ENCODE measurements at places on chromosomes 2 and 18.

DNA sequence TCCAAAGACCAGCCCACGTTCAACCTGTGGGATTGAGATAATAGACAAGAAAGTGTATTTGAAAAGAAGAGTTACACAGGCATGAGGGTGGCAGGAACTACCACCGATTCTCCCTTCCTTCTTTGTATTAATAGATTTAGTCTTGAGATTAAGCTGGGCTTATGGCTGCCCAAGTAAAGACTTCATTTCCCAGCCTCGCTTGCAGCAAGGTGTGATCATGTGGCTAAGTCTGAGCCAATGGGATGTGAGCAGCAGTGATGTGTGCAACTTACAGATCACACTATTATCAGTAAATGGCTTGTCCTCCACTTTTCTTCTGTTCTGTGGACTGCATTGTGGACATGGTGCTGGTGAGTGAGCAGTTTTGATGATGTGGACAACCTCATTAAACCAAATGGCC, 101.7 kb downstream of the POLR1A start:
- ATAC-seq = no peak

GRCh38 chr18:45788861-45789260, 36.6 kb upstream of the SIGLEC15 start:
- no peak for ATAC-seq

- ATAC-seq = no peak
Observed at GRCh38 chr2:120444691-120445240, 98.8 kb downstream of the INHBB start.

DNA sequence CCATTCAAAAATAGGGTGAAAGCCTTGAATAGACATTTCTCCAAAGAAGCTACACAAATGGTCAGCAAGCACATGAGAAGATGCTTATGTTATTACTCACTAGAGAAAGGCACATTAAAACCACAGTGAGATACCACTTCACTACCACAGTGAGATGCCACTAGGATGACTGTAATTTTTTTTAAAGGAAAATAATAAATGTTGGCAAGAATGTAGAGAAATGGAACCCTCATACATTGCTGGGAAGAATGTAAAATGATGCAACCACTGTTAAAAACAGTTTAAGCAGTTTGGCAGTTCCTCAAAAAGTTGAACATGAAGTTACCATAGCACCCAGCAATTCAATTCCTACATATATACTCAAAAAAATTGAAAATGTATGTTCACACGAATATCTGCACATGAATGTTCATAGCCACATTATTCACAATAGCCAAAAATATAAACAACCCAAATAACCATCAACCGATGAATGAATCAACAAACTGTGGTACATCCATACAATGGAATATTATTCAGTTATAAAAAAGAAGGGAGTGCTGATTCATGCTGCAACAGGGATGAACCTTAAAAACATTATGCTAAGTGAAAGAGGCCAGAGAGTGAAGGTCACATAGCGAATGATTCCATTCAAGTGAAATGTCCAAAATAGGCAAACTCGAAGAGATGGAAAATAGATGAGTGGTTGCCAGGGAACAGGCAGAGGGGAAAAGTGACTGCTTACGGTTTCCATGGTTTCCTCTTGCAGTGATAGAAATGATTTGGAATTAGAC, 156.2 kb upstream of the NDUFV2 start:
- no peak for ATAC-seq

DNA sequence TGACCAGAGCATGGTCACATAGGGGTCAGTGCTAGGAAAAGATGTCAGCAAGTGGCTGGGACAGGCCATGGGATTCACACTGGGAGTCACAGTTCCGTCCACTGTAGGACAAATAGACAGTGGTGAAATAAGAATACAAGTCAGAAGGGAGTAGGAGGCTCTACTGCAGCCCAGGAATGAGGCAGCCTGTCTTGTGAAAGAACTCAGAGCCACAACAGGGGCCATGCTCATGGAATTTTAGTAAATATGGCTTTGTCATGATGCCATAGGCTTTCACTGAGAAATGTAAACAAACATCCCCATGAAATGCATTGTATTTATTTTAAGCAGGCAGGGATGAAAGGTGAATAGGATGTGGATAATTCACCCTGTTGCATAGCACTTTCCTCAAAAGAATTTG, 504.3 kb downstream of the SOX11 start:
- no peak for ATAC-seq

DNA sequence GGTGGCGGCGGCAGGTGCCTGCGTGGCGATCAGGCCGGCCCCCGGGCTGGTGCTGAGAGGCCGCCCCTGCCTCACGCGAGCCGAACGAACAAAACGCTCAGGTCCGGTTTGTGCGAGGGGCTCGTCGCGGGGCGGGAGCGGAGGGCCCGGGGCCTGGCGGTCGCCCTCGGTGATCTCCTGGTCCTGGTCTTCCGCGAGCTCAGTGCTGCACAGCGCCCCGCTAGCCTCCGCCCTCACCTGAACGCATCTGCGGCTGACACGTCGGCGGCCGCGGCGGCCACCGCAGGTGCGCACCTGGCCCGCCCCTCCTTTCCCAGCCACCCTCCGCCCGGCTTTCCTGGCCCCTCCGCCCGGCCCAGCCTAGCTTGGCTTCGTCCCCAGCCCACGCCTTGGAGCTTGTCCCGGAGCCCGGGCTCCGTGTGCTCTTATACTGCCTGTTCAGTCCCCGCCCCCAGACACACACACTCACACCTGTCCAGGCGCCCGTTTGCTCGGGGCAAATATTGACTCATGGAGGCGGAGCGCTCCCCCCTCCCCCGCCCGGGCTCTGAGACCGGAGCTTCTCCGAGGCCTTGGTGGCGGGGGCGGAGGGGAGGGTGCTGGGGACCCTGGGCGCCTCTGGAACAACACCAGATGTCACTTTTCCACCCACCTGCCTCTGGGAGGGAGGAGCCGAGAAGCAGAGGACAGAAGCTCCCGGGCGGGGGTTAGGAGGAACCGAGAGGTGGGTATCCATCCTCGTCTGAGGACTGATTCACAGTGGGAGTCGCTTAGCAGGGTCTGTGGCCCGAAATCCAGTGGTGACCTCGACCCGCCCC, 8.6 kb upstream of the CRYBA2 start:
- peak; percentile 83 for ATAC-seq

DNA sequence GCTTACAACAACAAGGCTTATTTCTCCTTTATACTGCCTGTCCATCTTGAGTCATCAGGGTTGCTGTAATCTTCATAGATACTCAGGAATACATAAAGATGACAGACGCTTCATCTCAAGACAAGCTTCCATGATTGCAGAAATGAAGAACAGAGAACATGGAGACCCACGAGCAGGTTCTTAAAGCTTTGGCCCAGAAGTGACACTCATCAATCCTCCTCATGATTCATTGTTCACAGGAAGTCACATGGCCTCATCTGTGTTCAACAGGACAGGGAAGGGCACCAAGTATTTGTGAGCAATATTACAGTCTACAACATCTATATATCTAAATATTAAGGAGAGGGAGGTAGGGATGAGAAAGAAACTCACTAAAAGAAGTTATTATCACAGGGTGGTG, 36.5 kb upstream of the PGAP1 start:
- peak; percentile 41 for ATAC-seq

DNA sequence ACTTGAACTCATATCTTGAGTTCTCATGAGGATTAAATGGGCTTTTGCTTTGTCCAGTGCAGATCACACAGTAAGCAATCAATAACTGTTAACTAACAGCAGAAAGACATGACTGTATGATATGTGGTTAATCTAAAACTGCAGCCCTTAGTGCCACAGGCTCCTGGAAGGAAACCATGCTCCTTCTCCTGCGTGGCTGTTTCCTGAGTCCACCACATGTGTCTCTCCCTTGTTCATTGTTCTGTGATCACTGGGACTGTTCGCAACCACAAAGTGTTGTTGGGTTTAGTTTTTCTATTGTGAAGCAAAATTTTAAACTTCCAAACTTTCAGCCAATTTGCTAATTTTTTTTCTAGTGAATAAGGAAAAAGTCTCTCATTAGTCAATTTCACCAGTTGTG, 130.9 kb upstream of the PTPRM start:
- ATAC-seq = no peak

DNA sequence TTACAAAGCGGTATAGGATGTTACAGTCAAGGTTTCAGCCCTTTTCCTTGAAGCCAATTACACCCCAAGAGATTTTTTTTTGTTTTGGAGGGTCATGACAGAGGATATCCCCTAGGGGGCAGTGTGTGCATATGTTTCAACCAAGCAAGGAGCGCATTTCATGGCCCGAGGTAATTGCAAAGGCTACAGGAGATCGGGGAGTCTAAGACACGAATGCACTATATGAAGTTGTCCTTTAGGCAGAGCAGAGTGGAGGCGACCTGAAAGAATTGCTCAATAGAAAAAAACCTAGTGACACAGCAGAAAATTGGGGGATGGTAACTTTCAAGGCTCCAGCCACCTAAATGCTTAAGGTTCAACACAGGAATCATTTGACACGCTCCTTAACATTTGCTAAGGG, 219.8 kb upstream of the PARD3B start:
- ATAC-seq = peak; percentile 80

DNA sequence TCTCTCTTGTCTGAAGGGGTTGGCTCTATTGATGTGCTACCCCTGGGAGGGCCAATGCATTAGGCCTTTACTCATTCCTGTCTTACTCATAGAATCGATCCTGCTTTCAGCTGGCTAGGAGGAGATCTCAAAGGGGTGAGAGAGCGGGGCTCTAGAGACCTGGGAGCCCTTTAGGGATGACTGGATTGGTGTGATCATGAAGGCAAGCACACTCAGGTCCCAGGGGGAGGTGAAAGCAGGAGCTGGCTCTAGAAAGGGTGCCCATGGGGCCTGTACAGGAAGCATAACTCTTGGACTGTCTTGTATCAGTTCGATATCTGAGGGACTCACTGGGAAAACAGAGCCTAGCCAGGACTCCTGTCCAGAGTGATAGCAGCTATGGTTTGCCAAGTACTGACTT, 47.8 kb downstream of the INPP4A start:
- ATAC-seq = no peak

GRCh38 chr2:51251356-51251755, 219.4 kb upstream of the NRXN1 start:
- no peak for ATAC-seq

DNA sequence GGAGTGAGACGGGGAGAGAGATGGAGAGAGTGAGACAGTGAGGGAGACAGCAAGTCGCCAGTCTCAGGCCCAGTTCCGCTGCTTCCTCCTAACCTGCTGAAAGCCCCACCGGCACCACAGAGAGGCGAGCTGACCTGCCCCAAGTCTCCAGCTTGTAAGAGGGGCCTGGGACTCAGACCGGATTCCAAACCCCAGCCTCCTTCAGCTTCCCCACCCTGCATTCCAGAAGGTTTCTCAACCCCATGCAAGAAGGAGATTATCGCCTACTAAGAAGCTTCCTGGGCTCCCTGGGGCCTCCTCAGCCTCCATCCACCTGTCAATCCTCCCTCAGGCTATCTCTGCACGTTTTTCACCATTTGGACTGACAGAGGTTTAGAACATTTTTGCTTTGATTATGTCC, 173.1 kb upstream of the RAB6C start:
- ATAC-seq = no peak

DNA sequence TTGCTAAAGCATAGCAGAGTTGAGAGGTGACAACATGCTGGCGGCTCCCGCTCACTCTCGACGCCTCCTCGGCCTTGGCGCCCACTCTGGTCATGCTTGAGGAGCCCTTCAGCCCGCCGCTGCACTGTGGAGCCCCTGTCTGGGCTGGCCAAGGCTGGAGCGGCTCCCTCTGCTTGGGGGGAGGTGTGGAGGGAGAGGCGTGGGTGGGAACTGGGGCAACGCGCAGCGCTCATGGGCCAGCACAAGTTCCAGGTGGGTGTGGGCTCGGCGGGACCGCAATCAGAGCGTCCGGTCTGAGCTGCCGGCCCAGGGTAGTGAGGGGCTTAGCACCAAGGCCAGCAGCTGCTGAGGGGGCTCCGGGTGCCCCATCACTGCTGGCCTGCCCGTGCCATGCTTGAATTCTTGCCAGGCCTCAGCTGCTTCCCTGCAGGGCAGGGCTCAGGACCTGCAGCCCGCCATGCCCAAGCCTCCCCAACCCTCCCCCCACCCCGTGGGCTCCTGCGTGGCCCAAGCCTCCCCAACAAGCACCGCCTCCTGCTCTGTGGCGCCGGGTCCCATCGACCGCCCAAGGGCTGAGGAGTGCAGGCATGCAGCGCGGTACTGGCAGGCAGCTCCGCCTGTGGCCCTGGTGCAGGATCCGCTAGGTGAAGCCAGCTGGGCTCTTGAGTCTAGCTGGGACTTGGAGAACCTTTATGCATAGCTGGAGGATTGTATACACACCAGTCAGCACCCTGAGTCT, 2052.8 kb upstream of the CELF4 start:
- no peak for ATAC-seq

- no peak for ATAC-seq
Observed at GRCh38 chr18:38307914-38308313, 742.3 kb upstream of the CELF4 start.

DNA sequence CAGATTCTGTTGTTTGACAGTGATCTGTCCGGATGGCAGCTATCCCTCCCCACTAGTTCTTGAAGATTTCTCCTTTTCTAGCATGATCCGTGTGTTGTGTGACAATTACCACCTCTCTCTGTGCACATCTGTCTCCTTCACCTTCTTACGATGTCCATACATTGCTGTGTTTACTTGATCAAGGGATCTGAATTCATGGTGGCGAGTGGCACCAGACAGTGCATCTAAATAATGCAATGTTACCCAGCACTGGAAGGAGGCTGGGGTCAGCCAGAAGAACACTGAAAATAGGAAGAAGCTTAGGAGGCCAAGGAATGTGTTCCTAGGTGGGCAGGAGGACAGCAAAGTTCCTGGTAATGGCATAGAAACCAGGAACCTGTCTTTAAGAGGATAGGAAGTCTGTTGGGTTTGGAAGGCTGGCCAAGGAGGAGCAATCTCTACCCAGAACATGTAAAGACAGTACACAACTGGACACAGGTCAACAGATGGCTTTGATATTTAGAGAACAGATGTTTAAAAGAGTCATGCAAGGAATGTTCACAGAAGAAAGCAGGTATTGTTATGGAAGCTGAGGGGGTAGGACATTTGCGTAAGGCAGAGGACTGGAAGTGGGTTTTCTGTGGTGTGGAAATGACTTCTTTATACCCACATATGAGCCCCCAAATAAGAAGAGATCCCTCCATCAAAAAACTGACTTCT, 126.4 kb downstream of the HRH4 start:
- no peak for ATAC-seq

GRCh38 chr18:45441110-45441847, 174.0 kb upstream of the SLC14A2 start:
- ATAC-seq = peak; percentile 57

GRCh38 chr2:145524836-145525235, 1004.9 kb upstream of the ZEB2 start:
- ATAC-seq = no peak

GRCh38 chr2:205696927-205697441, 14.7 kb downstream of the NRP2 start:
- no peak for ATAC-seq

GRCh38 chr18:44098551-44099098, 582.1 kb upstream of the SETBP1 start:
- ATAC-seq = peak; percentile 56

DNA sequence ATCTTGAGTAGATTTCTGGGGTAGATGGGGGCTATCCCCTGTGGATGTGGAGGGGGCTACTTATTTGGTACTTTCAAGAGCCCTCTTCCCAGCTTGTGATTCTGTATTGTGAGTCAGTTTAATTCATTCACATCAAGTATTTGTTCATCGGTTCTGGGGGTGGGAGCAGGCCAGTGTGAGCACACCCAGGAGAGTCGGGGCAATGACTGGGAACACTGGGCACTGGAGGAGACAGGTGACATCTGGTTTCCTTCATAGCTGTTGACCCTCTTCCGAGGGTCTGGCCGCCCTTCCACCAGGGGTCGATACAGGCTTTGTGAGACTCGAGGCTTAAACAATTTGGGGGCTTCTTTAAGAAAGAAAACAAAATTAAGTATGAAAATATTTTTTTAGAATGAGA, 2.5 kb upstream of the TOGARAM2 start:
- ATAC-seq = no peak
